Non-pigmented ciliary epithelial cell (primary cell): ENCODE measurements at places on chromosomes 7 and 10.

- DNase-seq = no peak
These were observed 118.7 kb downstream of the LARP4B start for GRCh38 chr10:812787-813186.

DNA sequence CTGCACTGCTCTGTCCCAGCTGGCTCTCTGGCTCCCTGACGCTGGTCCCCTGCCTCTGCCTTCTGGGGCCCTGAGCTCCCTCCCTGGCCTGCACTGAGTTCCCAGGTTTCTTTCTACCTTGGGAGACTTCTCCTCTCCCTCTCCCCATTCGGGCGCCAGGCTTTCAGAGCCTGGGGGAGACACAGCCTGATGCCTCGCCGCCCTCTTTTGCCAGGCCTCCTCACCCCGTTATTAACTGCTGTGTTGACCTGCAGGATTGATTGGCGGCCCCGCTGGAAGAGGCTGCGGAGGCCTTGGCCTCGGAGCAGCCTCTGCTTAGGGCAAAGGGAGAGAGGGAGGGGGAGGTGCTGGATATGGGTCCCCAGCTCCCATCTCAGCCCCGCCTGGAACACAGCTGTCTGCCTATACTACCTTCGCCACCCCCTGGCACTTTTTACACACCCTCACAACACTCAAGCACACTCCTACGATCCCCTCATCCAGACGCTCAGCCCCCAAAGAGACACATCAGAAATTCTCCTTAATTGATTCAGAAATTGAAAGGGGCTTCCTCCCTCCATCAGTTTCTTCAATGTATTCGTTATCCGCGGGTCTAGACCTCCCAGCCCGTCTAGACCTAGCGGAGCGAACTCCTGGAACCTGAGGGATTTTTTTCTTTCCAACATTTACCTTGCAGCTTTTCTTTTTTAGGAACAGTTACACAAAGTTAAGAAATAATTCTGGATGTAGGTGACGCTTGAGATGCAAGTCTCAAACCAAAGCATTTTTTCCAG, 7.1 kb upstream of the PAX2 start:
- DNase-seq = no peak

- DNase-seq = no peak
These were observed 156.4 kb upstream of the KLF14 start for GRCh38 chr7:130890176-130891020.

DNA sequence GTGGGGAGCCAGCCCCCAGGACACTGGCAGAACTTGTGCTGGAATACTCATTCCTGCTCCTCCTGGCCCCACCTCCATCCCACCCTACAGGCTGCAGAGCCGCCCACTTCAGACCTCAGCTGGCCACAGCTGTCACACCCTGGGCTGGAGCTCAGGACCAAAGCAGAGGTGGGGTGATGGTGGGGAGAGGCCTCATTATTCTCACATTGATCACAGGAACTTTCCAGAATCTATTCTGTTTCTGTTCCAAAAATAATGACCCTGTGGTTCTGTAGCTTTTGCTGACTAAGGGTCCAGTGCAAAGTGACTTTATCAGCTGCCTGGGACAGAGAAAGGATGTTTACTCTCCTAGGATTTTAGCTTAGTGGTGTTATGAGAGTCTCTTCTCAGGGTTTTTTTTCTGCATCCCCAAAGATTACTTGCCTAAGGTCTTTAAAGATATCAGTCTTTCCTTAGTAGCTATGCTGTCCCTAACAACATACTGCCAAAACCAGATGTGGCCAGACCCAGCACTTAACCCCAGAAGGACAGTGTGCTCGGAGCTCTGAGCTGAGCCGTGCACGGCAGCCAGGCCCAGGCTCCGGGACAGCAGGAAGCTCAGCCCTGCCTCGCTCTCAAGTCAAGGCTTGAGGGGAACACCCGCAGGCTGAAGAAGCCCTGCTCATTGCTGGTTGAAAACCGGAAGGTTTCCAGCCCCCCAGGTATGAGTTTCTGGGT, 223.3 kb downstream of the MLLT10 start:
- DNase-seq = no peak

DNA sequence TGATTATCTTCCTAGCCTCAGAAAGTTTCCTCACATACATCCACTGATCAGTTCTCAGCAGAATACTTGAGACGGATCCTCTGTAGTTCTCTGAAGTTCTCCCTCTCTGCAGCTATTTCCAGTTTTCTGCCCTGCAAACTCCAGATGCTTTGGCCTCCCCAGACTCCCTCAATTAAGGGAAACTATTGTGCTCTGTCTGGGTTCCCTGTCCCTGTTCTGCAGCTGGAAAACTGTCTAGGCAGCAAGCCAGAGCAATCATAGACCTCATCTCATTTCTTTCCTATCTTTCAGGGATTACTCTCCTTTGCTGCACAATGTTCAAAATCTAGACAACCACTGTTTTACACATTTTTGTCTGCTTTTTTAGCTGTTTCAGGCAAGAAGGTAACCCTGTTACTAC, 9.2 kb downstream of the MICU1 start:
- no peak for DNase-seq

- DNase-seq = no peak
These were observed 51.4 kb upstream of the SLC35B4 start for GRCh38 chr7:134367956-134368749.

GRCh38 chr10:46992803-46993561, 81.8 kb downstream of the PTPN20 start:
- DNase-seq = peak; percentile 23

DNA sequence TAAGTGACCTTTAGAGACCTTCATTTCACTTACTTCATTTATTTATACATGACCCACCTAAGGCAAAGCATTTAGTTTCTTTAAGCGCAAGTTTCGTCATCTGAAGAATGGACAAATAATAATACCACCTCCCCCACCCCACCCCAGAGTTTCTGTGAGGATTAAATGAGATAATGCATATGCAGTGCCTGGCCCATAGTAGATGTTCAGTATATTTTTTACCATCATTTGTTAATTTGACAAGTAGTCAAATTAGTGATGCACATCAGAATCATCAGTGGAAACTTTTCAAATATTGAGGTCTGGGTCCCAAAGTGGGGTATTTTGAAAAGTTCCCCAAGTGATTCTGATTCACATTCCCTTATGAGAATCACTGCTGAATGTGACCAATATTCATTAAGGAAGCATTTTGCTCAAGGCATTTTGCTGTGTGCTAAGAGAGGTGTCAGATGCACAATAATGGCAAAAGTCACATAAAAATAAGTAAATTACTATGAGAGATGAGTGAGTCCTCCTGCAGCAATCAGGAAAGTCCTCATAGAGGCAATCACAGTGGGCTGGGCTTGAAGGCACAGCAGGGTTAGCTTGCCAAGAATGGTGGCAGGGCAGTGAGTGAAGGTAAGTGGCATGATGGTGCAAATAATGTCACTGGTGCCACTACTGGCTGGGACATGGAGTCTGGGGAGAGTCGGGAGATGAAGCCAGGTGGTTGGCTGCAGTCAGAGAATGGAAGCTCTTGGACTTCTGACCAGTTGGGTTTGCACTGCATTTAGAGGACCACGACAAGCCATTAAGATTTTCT, 244.1 kb downstream of the PTEN start:
- no peak for DNase-seq

DNA sequence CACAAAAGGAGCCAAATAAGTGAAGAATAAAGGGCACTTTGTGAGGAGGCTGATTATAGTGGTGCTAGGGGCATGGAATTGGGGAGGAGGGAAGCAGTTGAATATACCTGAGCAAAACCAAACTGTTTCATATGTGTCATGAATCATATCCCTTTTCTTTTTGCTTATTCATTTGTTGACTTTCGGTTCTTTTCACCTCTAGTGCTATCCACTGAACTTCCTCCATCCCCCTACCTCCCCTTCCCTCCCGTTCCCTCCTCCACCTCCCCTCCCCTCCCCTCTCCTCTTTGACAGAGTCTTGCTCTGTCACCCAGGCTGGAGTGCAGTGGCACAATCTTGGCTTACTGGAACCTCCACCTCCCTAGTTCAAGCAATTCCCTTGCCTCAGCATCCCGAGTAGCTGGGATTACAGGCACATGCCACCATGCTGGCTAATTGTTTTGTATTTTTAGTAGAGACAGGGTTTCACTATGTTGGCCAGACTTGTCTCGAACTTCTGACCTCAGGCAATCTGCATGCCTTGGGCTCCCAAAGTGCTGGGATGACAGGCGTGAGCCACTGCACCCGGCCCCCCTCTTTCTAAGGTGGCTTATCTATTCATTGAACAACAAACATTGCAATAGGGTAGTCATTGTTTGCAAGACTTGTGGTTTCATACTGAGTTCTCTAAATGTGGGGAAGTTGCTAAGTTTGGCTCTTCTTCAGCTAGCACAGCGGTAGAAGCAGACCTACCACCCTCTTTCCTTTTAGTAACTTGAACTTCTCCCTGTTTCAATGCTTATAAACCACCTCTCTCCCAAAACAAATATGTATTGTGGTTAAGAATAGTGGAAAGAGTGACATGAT, 150.4 kb upstream of the PRPS1L1 start:
- peak; percentile 50 for DNase-seq

- DNase-seq = no peak
These were observed 442.3 kb upstream of the AKR1E2 start for GRCh38 chr10:4383651-4384098.

GRCh38 chr10:116665541-116666125, 44.9 kb downstream of the PNLIPRP2 start:
- DNase-seq = no peak
